ENCODE measurements at places on chromosomes 5 and 9.

DNA sequence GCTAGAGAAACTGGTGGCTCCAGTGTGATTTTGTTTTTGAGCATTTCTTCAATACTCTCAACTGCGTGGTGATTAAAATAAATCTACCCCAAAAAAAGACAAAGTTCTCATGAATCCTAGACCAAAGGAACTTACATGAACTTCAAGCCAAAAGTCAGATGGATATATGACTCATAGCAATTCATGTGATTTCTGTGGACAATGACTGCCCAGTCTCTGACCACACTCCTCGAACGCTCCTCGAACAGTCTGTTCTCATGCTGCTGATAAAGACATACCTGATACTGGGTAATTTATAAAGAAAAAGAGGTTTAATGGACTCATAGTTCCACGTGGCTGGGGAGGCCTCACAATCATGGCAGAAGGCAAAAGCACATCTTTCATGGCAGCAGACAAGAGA, 46.4 kb upstream of the CEP78 start:
- no peaks in the 10 kb centered on the region for H3K4me1 ChIP-seq
- H3K27ac ChIP-seq, result no peak overlapping the region
- no peak for DNase-seq

DNA sequence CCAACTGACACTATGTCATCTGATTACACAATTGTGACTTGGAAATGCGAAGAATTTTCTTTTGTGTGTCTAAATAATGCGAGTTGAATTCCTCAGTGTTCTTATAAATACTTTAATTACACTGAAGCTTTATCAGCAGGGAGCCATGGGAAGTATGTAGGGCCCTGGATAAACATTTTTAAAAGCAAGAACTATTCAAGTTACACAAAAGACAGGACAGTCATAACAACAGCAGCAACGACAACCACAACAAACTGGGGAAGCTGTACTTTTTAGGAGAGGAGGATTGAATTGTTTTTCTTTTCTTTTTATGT, 250.3 kb upstream of the ZNF608 start:
- H3K27me3 ChIP-seq, result no peaks in the 10 kb centered on the region
- H3K4me1 ChIP-seq, result no peaks in the 10 kb centered on the region
- no peaks in the 10 kb centered on the region for H3K36me3 ChIP-seq
- no peak overlapping the region for H3K27ac ChIP-seq
- H3K4me3 ChIP-seq, result no peak overlapping the region

- no peaks in the 10 kb centered on the region for H3K4me1 ChIP-seq
- no peak for DNase-seq
- H3K4me3 ChIP-seq, result no peak overlapping the region
- no peaks in the 10 kb centered on the region for H3K27me3 ChIP-seq
- H3K27ac ChIP-seq, result no peak overlapping the region
These were observed 405.4 kb upstream of the ACTBL2 start for GRCh38 chr5:57887851-57888621.

- H3K4me3 ChIP-seq, result no peak overlapping the region
- no peak for DNase-seq
- no peak overlapping the region for H3K27ac ChIP-seq
- peaks cover 27% of the 10 kb centered on the region for H3K36me3 ChIP-seq
- H3K27me3 ChIP-seq, result no peaks in the 10 kb centered on the region
These were observed 43.2 kb downstream of the MRRF start for GRCh38 chr9:122307925-122308324.

DNA sequence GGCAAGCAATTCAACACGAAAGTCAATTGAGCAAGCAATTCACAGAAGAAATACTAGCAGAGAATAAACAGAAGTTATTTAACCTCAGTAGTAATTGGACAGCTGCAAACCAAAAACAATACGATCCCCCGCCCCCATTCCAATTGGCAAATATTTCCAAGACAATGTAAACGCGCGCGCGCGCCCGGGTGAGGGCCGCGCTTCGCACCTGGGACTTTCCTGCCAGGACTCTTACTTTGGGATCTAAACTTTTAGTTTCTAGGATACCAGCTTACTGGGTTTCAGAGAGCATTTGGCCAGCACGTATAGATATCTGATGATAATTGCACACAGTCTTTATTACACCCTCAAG, 8.6 kb downstream of the RUFY1 start:
- peak; percentile 48 for DNase-seq
- peaks cover 8% of the 10 kb centered on the region for H3K4me1 ChIP-seq
- peaks cover 13% of the 10 kb centered on the region for H3K36me3 ChIP-seq

GRCh38 chr9:4738866-4739586, 2.0 kb downstream of the AK3 start:
- no peak for DNase-seq
- peak overlapping the region; percentile 93 for H3K4me3 ChIP-seq
- no peaks in the 10 kb centered on the region for H3K27me3 ChIP-seq
- peaks cover 8% of the 10 kb centered on the region for H3K4me1 ChIP-seq
- no peaks in the 10 kb centered on the region for H3K36me3 ChIP-seq

DNA sequence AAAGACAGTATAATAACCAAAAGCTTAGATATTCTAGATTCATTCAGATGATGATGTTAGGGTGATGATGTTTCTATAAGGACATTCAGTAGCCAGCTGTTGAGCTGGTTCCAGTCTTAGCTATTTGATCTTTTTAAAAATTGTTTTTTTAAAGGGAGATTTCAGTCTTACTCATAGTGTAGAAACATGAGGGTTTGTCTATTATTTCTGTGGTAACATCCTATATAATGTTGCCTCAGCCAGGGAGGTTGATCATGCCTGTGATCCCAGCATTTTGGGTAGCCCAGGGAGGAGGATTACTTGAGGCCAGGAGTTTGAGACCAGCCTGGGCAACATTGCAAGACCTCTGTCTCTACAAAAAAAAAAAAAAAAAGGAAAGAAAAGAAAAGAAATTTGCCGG, 167.8 kb downstream of the DOCK2 start:
- no peak for DNase-seq
- H3K4me3 ChIP-seq, result no peak overlapping the region
- no peaks in the 10 kb centered on the region for H3K4me1 ChIP-seq
- H3K36me3 ChIP-seq, result no peaks in the 10 kb centered on the region
- no peak overlapping the region for H3K27ac ChIP-seq
- H3K27me3 ChIP-seq, result no peaks in the 10 kb centered on the region

GRCh38 chr9:13568841-13569601, 289.5 kb upstream of the MPDZ start:
- no peaks in the 10 kb centered on the region for H3K36me3 ChIP-seq
- no peaks in the 10 kb centered on the region for H3K4me1 ChIP-seq
- DNase-seq, result no peak

DNA sequence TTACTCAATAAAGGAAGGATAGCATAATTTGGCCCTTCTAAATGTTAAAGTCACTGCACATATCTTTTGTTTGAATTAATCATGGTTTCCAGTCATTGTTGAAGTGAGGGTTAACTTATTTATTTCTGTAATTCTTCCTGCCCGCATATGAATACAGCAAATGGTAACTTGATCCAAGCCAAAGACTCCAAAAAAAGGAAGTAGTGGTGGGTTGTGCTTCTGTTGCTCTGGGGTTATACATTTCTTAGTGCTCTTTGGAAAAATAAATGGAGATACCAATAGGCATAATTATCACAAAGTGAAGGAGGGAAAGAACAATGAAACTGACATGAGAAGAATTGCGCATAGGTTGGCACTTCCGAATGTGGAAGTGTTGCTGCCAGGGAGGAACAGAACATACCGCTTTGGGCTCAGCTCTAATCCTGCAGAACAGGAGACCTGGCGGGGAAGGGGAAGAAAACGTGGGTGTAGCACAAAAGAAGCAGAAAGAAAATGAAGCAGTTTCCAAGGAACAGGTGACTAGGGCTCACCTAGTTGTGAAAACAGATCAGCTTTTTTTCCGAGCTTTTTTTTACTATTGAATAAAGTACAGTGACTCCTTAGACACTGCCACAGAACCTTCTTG, 69.7 kb upstream of the TAF11L2 start:
- H3K27ac ChIP-seq, result no peak overlapping the region
- no peaks in the 10 kb centered on the region for H3K4me1 ChIP-seq
- DNase-seq, result no peak
- H3K36me3 ChIP-seq, result no peaks in the 10 kb centered on the region
- no peaks in the 10 kb centered on the region for H3K27me3 ChIP-seq

DNA sequence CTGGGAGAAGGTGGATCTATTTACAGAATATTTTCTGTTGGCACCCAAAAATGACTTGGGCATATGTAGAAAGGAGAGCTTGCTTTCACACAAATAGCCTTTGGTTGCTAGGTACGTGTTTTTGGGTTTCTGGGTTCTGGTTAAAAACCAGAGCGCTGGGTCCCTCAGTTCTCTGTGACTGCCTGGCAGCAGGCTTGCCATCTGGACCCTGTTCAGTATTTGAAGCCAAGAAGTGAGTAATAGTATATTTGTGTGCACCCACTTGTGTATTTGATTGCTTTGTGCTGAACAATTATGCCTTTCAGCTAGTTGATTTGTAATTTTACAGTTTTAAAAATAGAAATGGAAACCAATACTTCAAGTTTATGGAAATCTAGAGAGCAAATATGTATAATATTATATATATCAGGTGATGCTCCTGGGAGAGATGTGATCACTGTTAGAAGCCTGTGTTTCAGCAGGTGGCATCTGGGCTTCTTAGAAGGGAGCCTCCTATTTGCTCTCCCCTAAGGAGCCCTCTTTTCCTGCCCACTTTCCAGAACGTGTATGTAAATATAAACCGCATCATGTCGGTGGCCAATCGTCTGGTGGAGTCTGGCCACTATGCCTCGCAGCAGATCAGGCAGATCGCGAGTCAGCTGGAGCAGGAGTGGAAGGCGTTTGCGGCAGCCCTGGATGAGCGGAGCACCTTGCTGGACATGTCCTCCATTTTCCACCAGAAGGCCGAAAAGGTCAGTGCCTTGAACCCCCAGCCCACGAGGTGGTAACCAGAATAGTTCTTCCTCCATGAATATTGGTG, 153.6 kb downstream of the TRIO start:
- H3K27ac ChIP-seq, result no peak overlapping the region
- no peaks in the 10 kb centered on the region for H3K4me1 ChIP-seq
- H3K4me3 ChIP-seq, result no peak overlapping the region

- no peaks in the 10 kb centered on the region for H3K27me3 ChIP-seq
- H3K4me1 ChIP-seq, result peaks cover 3% of the 10 kb centered on the region
- H3K27ac ChIP-seq, result no peak overlapping the region
These were observed 185.2 kb upstream of the TRIM32 start for GRCh38 chr9:116501871-116502270.

GRCh38 chr5:118791926-118792734, 196.2 kb downstream of the DTWD2 start:
- no peak overlapping the region for H3K4me3 ChIP-seq
- H3K27ac ChIP-seq, result peak overlapping the region; percentile 29
- H3K4me1 ChIP-seq, result peaks cover 20% of the 10 kb centered on the region
- H3K27me3 ChIP-seq, result no peaks in the 10 kb centered on the region
- no peaks in the 10 kb centered on the region for H3K36me3 ChIP-seq
- DNase-seq, result no peak

DNA sequence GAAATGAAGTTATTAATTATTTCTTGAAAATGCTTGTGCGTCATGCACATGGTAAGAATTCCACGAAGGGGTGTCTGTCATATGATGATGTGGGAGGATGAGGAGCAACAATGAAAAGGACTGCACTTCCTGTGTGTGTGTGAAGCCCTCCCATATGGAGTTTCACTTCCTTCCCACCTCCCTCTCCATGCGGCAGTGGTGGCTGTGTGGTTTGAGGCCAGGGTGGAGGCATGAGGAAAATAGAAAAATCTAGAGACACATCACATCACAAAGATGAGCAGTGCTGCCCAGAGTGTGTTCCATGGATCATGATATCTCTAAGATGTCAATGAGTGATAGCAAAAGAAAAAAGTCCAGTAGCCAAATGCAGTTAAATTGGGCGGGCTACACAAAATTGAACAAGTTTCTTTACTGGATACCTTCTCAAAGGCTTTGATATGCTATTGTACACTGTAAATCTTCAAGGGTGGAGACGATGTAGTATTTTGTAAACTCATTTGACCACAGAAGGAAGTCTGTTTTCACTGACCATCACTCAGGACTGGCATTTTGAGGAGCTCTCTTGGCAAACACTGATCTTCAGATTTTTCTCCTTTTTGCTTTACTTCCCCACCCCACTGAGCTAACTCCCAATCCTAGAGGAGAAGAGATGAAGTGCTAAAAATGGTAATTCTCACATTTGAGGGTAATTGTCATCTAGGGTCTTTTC, 55.7 kb upstream of the EQTN start:
- DNase-seq, result no peak
- no peaks in the 10 kb centered on the region for H3K27me3 ChIP-seq
- no peaks in the 10 kb centered on the region for H3K4me1 ChIP-seq
- no peaks in the 10 kb centered on the region for H3K36me3 ChIP-seq
- no peak overlapping the region for H3K27ac ChIP-seq
- H3K4me3 ChIP-seq, result no peak overlapping the region

- no peak for DNase-seq
- no peaks in the 10 kb centered on the region for H3K4me1 ChIP-seq
- no peak overlapping the region for H3K4me3 ChIP-seq
These were observed 60.9 kb downstream of the DOCK2 start for GRCh38 chr5:169697976-169698375.

- no peaks in the 10 kb centered on the region for H3K36me3 ChIP-seq
- no peak overlapping the region for H3K27ac ChIP-seq
- no peak for DNase-seq
- no peaks in the 10 kb centered on the region for H3K27me3 ChIP-seq
- H3K4me1 ChIP-seq, result no peaks in the 10 kb centered on the region
- H3K4me3 ChIP-seq, result no peak overlapping the region
These were observed 91.1 kb downstream of the ZNF608 start for GRCh38 chr5:124655251-124655917.

DNA sequence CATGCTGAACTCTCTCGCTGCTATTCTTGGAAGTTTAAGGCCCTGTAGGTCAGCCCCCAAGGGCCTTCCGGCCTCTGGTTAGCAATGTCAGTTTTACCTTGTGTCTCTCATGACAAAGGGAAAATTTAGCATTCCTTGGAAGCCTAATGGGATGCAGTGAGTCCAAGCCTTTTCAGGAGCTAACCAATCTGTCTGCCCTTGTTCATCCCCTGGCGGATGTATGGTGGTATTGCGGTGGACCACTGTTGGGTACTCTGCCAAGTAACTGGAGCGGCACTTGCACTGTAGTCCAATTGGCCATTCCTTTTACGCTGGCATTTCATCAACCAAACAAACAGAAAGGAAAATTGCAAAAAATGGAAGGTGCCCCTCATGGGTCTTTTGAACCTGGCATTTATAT, 318.4 kb upstream of the NMUR2 start:
- no peak for DNase-seq
- H3K27me3 ChIP-seq, result no peaks in the 10 kb centered on the region
- no peaks in the 10 kb centered on the region for H3K36me3 ChIP-seq
- H3K4me1 ChIP-seq, result no peaks in the 10 kb centered on the region
- H3K4me3 ChIP-seq, result no peak overlapping the region
- no peak overlapping the region for H3K27ac ChIP-seq

Data from liver (tissue), 10 donors.